Gastroesophageal sphincter (tissue), 4 donors: ENCODE measurements at places on chromosomes 6 and 20.

DNA sequence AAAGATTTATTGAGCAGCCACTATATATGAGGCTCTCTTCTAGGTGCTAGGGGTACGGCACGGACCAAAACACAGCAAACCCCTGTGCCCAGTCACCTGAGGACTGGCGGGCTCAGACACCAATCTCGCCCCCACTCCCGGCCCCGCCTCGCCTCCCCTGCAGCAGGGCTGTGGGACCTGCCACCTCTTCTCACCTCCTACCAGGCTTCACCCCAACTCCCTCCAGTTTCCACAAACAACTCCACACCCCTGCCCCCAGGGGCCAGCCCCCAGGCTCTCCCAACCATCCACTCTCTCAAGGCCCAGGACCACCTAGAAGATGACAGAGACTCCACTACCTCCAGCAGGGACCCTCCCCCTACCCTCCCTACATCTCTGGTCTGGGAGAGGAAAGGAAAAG is 6.5 kb downstream of the TFEB start:
- ATAC-seq: no peak

DNA sequence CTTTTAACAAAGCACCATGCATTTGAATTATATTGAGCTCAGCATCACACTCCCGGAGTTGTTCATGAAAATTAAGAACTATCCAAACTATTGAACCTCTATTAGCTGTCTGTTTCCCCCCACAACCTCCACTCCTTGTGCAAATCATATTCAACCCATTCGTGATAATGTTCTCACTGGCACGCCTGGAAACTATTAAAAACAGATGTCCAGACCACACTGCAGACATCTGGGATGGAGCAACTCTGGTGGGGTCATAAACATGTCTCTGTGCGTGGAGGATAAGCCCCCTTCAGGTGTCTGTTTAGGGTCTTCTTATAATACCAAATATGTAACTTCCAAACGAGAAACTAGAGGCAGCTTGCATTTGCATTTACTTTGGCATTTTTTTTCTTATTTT is 193.7 kb downstream of the TFAP2A start:
- ATAC-seq: no peak

- ATAC-seq: peak; percentile 63
These were observed 50.7 kb upstream of the SIRPA start for GRCh38 chr20:1844325-1845162.

DNA sequence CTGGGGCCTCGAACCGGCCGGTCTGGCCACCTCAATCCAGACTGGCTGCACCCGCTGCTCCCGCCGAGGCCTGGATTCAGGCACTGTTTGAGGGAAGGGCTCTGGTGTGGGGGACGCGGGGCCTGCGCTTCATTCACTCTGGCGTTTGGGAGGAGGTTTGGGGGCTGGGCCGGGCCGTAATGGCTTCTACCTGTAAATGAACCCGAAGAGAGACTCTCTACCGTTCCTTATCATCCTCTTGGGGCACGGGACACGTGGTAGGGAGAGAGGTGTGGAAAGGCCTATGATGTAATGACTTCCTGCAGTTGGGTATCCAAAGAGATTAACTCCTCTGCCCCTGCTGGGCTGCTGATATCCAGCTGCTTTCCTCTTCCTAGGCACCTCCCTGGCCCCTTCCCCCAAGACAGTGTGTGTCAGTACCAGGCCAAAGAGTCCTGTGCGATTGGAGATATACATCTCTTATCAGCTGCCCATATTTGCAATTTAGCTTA is 1.8 kb downstream of the FOXO3 start:
- ATAC-seq: no peak

DNA sequence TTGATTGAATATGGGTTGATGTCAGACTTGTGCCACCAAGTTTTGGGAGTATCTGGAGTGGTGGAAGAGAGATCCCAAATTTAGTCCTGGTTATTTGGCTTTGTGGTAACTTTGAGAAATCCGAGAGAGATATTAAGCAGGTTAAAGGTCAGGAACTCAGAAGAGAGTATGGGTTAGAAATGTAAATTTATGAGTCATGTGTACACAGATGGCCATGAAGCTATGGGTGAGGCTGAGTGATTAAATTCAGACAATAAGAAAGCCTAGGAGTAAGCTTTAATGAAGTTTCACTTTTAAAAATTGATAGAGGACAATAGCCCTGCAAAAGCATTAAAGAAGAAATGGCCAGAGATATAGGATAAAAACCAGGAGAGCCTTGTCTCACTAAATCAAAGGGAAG is 14.3 kb downstream of the RIMS1 start:
- no peak for ATAC-seq

GRCh38 chr6:19662911-19663310 is 174.3 kb upstream of the ID4 start:
- ATAC-seq: no peak

DNA sequence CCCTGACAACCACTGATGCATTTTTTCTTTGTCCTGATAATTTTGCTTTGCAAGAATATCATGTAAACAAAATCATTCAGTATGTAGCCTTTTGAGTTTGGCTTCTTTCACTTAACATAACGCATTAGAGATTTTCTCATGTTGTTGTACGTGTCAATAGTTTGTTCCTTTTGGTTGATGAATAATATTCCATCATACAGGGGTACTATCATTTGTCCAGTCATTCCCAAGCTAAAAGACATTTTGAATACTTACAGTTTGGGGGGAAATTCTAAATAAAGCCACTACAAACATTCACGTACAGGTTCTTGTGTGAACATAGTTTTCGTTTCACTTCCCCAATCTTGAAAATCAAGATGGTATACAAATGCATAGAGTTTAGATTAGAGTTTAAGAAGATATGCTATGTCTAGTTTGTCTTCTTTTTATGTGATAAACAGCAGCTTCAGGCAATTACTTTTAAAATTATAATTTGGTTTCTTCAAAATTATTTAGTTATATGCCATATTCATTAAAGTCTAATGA is 5.2 kb downstream of the HAO1 start:
- ATAC-seq: no peak

GRCh38 chr20:34362502-34363061 is 491 bp upstream of the ITCH start:
- ATAC-seq: no peak

DNA sequence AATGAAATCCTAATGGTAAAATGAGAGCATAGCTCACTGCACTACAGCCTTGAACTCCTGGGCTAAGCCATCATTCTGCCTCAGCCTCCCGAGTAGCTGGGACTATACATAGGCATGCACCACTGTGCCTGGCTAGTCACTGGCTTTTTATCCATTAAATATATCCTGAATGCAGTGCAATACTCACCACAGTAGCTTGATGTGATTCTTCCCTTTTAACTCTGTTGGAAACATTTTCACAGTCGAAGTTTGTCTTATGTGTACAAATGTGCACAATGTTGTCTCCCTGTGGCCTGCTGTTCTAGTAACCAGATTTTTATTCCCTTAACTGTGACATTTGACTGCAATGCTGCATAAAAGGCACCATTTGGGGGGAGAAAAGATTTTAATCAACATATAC is 56.7 kb downstream of the TRMT6 start:
- ATAC-seq: no peak

DNA sequence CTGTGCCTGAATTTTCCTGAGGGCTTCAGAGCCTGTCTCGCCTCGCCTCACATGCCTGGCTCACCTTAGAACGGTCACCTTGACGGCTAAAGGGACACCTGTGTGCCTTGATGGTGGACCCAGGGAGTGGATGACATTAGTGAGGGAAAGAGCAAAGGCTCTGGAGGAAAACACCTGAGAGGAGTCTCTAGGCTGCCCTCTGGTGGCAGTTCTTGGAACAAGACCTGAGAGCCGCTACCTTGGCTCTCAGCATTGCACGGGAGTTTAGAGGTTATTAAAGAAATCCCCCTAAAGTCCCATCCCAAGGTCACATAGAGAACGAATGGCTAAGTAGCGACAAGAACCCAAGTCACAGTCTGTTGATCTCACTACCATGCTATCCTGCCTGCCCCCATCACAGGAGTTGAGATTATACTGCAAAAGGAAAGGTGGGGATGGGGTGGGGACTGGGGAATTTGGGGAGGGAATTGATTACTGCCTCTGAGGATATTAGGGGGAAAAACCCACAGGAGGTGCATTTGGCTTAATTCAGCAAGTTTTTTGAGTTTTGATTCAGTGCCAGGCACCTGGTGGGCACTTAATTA is 7.9 kb upstream of the CDSN start:
- ATAC-seq: no peak

DNA sequence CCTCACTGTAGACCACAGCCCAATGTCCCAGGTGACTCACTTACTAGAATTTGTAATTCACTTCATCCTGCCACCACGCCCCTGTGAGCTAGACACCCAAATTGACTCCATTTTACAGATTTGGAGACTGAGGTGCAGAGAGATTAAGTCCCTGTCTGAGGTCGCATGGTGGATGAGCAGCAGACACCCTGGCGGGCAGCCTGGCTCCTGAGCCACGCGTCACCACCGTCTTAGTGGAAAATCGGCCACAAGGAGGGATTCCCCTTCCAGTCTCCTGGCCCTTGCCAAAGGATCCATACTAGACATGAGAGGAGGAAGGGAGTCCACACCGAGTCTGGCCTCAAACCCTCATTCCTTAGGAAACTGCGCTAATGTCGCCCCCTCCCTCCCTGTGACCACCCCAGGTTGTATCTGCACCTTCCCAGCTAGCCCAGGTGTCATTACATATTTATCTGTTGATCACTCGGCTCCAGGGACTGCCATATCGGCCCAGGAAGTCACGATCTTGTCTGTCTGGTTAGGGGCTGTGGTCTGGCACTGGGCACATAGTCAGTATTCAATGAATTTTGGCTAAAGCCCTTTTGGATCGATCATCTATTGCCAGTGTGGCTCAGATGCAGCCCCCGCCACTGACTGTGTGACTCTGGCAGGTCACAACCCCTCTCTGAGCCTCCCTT is 25.7 kb upstream of the PTGIS start:
- ATAC-seq: no peak

- ATAC-seq: no peak
These were observed 614.0 kb downstream of the UTRN start for GRCh38 chr6:144899161-144899560.

GRCh38 chr6:83505356-83505755 is 7.0 kb upstream of the PRSS35 start:
- ATAC-seq: peak; percentile 39

GRCh38 chr6:81242624-81243023 is 509.9 kb downstream of the TENT5A start:
- ATAC-seq: no peak

DNA sequence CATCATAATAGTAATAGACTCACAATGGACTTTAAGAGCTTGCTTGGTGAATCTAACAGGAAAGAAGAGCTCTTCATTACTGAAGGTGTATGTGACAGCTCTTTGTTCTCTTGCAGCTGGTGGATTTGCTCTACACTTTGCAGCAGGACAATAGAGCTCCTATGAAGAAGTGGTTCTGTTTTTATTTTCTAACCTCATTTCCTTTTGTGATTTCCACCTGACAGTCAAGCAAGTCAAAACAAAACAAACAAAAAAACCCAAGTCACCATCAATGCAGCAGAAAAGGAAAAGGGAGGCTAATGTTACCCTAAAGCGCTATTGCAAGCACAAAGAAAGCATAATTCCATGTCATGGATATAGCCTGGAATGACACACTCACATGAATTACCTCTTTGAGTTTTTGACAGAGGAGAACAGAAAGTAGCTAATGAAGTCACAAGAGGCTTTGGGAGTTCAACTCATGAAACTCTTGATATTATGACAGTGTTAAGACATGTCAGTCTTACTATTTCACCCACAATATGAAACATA is 1188.1 kb downstream of the EPHA7 start:
- no peak for ATAC-seq

- ATAC-seq: no peak
These were observed 28.8 kb downstream of the RWDD2A start for GRCh38 chr6:83221889-83222479.
